ENCODE measurements at places on chromosomes 13 and 19.

DNA sequence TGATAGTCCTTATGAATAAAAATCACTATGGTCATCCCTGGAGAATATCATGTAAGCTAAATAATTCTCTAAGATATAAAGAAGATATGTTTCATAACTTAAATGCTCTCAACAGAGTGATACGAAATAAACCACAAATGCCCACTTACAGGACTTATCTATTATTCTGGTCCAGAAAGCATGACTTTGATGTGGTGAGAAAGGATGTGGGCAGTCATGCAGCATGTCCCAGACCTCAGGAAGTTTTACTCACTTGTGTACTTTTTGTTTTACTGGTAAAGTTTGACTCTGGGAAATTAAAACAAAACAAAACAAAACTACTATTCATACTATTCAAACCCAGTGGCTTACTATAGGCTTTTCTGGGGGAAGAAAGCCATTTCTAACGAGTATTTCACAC is 483.2 kb upstream of the SLITRK6 start:
- DNase-seq, result no peak

DNA sequence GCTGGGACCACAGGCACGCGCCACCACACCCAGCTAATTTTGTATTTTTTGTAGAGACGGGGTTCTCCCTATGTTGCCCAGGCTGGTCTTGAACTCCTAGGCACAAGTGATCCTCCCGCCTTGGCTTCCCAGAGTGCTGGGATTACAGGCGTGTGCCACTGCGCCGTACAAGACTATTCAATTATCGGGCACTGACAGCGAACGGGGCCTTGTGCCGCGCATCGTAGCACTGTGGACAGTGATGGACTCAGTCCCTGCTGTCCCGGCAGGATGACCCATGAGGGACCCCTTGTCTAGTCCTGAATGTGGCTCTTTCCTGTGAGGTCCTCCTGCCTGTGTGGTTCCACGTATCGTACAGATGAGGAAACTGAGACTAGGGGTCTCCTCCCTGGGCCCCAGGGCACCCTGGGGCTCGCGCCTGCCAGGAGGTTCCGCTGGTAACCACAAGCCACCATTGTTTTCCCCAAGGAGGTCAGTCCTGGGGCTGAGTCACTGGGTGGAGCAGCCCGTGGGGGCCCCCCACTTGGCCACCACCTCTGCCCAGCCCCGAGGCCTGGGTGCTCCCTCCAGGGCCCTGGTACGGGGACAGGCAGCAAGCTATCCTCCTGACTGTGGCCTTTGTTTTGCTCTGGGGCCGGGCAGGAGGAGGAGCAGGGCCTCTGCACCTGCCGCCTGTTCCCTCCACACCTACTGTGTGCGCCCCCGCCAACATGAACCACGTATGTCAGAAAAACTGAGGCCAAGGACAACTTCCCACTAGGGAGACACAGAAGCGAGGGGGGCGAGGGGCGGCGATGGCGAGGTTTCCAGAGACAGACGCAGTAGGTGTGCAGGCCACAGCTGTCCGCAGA is 2.9 kb upstream of the TCF3 start:
- DNase-seq, result no peak

DNA sequence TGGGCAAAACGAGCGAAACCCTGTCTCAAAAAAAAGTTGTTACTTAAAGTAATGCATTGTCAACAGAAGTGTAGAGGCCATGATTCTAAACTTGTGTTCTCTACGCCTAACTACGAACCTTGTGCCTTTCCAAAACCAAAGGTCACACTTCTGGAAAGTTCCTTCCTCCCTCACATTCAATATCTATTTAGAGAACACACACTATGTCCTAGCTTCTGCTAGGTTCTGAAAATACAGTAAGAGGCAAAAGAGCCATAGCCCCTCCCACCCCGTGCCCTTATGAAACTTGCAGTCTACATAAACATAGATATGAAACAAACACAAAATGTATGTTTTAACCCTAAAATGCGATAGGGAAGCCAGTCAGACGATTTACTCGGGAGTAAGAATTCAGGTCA is 36.4 kb downstream of the RNF6 start:
- no peak for DNase-seq

DNA sequence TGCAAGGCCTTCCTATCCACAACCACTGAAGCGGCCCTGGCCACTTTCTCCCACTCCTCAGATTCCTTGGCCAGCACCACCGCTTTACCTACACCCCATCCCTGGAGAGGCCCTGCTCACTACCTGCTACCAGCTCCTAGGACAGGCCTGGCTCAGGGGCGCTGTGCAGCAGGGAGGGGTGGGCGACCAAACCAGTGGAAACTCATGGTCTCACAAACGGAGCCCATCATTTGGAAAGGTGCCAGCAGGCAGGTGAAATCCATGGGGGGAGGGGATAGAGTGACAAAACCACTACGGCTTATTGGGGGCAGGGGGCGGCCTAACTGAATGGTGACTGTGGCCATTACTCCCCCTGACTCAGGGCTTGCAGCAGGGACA is 27.6 kb downstream of the C19orf47 start:
- DNase-seq, result no peak

DNA sequence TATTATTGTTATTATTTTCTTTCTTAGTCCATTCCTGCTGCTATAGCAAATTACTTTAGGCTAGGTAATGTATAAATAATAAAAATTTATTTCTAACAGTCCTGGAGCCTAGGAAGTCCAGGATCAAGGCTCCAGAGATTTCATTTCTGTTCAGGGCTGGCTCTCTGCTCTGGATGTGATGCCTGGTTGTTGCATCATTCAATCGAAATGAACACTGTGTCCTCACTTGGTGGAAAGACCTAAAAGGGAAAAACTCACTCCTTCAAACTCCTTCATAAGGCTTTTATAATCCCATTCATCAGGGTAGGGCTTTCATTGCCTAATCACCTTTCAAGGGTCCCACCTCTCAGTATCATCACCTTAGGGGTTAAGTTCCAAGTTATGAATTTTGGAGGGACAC is 395.0 kb downstream of the EFNB2 start:
- no peak for DNase-seq

GRCh38 chr19:18108897-18109296 is 11.3 kb downstream of the MAST3 start:
- no peak for DNase-seq

DNA sequence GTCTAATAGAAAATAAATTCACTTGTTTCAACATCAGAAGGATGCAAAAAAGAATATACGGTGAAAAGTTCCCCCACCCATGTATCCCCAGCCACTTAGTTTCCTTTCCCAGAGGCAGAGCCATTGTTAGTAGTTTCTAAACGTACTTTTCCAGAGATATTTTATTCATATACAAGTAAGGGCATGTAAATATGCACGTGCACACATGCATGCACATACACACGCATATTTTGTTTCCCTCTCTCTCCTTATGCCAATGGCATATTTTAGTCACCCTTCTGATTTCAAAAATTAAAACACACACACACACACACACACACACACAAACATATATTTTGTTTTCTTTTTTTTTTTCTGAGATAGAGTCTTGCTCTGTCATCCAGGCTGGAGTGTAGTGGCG is 147.4 kb downstream of the PDS5B start:
- DNase-seq, result no peak

Measured in dermis microvascular lymphatic vessel endothelial cell (primary cell).